ENCODE measurements at places on chromosomes 2 and 18.

- DNase-seq: no peak
Observed at GRCh38 chr2:26537069-26537825, 59.3 kb upstream of the OTOF start.

DNA sequence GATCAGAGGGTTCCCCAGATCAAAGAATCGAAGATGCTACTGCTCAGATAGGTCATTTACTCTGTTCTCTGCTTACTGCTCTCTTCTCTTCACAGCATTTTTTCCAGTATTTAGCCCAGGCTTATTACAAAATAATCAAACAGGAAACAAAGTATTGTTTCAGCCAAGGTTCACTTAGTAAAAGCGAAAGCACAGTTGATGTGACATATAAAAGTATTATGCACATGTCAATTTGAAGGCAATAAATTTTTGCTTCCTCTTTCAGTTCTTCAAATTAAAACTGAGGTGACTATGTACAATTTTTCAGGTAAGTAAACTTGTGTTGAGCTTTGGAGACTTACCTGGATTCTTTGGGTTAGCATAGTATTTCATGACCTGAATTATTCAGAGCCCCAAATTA, 262.8 kb upstream of the CHST9 start:
- DNase-seq: no peak

DNA sequence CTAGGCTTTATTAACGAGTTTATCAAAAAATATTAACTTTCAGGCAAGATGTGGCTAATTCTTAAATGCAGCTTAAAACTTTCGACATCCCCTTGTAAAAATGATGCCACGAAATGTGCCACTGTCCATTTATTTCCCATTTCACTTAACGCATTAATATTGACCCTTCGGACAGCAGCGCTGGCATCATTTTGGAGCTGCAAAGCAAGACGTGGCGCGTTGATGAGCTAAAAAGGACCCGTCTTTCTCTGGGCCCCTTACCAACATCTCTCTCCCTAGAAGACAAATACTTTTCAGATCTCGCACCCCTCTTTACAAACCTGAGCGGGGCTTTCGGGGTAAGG, 367.9 kb downstream of the MTX2 start:
- DNase-seq: no peak

GRCh38 chr2:25421820-25422411, 80.2 kb upstream of the DNMT3A start:
- DNase-seq: no peak

- no peak for DNase-seq
Observed at GRCh38 chr18:41845563-41845962, 109.5 kb upstream of the PIK3C3 start.

DNA sequence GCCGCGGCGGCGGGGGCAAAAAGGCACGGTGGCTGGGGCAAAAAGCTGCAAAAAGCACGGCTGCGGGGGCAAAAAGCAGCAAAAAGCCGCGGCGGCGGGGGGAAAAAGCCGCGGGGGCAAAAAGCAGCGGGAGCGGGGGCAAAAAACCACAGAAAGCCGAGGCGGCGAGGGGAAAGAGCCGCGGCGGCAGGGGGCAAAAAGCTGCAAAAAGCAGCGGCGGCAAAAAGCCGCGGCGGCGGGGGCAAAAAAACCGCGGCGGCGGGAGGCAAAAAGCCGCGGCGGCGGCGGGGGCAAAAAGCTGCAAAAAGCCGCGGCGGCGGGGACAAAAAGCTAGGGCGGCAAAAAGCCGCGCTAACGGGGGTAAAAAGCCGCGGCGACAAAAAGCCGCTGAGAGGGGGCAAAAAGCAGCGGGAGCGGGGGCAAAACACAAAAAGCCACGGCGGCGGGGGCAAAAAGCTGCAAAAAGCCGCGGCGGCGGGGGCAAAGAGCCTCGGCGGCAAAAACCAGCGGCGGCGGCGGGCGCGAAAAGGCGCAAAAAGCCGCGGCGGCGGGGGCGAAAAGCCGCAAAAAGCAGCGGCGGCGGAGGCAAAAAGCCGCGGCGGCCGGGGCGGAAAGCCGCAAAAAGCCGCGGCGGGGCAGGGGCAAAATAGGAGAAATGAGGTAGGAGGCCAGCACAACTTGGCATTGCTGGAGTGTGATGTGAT, 123.4 kb downstream of the ANKRD30BL start:
- no peak for DNase-seq

DNA sequence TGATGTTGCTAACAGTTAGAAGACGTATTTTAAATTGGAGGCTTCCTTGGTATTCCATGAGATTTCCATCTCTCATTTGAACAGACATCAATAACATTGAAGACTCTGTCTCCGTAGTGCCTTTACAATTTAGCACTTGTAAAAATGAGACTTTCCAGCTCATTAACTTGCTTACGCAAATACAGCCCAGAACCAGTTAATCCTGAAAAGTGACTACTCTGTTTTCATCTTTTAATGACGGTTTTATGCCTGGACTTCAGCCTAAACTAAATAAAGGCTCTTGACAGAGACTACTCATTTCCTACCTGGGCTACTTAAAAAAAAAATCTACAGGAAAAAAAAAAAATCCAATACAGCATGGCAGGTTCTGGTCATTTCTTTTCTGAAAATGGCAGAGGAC, 148.6 kb downstream of the LRATD1 start:
- DNase-seq: no peak

DNA sequence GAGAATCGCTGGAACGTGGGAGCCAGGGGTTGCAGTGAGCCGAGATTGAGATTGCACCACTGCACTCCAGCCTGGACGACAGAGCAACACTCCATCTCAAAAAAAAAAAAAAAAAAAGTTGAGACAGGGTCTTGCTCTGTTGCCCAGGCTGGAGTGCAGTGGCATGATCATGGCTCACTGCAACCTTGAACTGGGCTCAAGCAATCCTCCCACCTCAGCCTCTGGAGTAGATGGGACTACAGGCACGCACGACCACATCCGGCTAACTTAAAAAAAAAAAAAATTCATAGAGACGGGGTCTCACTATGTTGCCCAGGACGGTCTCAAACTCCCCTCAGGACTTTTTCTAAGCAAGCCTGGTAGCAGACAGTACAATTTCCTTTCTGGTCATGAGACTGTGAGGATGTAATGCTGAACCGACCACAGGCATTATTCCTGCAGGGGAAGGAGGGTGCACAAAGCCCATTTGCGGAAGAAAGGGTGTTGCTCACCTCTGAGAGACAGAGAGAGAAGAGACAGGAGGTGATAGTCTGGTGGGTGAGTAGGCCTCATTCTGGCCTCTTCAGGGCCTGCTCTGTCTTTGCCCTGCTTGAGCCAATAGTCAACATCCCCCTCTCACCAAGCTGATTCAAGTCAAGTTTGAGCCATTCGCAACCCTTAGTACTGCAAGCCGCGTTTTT, 205.3 kb downstream of the ZFP36L2 start:
- no peak for DNase-seq
